Activated naive CD4-positive, alpha-beta T cell treated with anti-CD3 and anti-CD28 coated beads, Interleukin-2, amount 50 U/mL, for 16 hours (primary cell): ENCODE measurements at places on chromosomes 7 and 10.

DNA sequence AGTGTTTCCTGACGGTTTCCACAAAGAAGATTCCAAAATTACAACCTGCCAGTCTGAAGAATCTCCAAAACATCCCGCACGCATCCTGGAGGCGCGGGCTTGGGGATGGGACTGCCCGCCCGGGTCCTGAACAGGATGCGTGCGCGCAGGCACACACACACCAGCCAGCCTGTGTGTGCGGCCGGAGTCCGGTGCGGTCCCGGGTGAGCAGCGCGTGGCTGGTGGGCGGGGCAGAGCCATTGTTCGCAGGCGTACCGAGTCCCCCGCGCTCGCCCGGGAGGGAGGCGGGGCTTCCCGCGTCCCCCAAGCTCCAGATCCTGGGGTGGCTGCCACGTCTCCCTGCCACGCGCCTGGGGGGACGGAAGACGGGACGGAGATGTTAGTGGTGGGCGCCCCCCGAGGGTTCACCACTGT is 675 bp upstream of the SCD start:
- peak; percentile 70 for DNase-seq

DNA sequence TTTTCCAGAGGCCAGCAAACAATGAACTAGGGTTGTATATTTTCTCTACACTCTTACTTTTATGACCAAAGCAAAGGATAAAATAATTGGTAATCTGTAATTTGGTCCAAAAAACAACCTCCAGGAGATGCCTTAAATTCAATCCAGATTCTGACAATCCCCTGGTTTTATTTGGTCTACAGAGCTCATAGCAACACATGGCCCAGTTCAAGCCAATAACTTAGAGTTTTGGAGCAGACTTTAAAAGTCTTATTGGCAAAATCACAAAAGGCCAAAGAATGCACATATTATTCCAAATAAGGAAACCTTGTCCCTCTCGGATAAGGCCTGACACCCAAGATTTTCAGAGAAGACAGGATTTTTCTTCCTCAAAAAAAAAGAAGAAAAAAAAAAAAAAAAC is 51.9 kb downstream of the SORBS1 start:
- no peak for DNase-seq

DNA sequence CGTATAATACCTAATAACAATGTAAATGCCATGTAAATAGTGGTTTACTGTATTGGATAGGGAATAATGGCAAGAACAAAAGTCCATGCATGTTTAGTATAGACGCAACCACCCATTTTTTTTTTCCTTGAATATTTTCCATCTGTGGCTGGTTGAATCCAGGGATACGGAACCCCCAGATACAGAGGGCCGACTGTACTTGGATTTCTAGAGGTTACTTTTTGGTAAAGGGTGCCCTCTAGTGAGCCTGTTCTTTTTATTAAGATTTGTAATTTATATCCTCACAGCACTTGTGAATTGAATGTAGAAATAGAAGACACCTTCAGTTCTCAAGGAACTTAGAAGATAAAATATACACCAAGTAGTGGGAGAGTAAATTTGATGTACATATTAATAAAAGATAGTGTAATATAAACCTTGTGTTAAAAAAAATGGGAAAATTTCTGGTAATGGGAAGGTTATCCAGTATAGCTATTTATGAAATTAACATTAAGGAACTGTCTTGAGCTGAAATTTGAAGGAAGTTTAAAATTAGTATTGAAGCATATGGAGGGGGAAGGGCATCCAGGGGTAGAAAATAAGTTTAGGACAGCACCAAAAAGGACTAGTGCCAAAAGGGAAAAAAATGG is 32.0 kb downstream of the EXOC6 start:
- no peak for DNase-seq

GRCh38 chr10:133359554-133359971 is 1.7 kb upstream of the FUOM start:
- no peak for DNase-seq

GRCh38 chr7:116561697-116562483 is 37.1 kb downstream of the CAV1 start:
- no peak for DNase-seq

GRCh38 chr10:89003344-89003743 is 12.7 kb downstream of the FAS start:
- DNase-seq: no peak

DNA sequence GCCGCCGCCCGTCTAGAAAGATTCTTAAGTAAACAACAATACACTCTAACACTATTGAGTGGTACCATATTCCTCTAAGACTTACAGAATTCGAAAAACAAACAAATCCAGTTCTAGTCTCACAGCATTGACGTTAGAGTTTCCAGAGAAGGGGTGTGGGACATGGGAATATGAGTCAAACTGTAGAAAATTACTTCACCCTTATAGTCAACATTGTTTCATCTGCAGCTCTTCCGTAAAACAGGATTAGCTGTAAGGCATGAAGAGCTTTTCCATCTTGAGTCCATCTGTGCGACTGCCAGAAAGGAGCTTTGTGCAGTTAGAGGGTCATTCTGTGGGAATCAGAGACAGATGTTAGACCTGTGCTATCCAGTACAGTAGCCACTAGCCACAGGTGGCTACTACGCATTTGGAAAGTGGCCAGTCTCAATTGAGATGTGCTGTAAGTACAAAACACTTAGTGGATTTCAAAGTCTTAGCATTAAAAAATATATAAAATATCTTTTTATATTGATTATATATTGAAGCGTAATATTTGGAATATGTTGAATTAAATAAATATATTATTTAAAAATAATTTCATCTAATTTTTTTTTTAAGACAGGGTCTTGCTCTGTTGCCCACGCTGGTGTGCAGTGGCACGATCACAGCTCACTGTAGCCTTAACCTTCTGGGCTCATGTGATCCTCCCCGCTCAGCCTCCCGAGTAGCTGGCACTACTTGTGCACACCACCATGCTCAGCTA is 79.8 kb upstream of the MPP7 start:
- no peak for DNase-seq

- DNase-seq: no peak
Observed at GRCh38 chr7:31444196-31444595, 69.7 kb upstream of the ITPRID1 start.

DNA sequence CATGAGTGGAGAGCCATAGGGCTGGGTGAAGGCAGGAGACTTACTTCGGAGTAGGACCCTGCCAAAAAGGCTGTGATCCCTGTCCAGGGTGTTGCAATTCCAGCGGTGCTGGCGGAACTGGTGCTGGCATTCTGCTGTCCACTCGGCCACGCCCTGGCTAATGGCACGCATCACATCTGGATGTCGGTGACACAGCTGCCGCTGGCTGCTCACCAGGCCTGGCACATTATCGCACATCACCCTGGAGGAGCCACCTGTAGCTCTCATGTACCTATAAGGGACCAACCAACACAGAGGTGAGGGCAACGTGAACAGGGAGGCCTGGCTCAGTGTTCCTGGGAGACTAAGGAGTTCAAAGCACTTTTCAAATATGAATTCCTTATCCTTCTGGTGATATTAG is 2.3 kb downstream of the WNT2 start:
- no peak for DNase-seq

- no peak for DNase-seq
Observed at GRCh38 chr10:48564466-48565160, 40.3 kb downstream of the ARHGAP22 start.

DNA sequence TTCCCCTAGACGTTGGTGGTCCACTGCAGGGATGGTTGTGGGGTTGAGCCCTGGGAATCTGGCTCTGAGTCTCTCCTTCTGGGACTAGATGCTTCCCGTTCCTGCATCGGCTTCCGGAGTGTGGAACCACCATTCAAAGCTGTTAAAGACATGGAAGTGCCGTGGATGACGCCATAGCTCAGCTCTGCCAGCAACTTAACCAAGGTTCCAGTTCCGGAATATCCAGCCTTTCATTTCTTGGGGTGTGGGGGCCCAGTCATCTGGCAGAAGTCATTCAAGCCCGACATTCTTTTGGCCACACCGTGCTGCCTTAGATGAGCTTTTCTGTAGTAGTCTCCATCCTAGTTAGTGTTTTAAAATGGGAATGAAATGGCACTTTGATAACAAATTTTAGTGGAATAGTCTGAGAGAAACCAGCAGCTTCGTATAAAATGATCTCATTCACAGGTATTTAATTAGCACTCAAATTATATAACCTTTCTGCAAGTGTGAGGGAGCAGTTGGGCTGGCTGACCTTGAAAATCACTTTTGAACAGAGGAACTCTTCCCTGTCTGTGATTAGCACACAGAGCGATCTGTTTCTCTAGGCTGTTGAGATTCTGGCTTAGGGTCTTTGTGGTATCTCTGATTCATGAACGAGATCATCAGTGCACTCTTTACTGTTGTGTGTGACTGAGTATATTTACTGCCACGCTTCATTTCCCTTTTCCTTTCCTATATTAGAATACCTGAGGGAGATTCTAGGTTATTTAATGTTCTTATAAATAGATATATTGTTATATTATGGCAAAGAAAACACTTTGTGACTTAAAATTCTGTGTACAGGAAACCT is 19.9 kb downstream of the LMTK2 start:
- no peak for DNase-seq

DNA sequence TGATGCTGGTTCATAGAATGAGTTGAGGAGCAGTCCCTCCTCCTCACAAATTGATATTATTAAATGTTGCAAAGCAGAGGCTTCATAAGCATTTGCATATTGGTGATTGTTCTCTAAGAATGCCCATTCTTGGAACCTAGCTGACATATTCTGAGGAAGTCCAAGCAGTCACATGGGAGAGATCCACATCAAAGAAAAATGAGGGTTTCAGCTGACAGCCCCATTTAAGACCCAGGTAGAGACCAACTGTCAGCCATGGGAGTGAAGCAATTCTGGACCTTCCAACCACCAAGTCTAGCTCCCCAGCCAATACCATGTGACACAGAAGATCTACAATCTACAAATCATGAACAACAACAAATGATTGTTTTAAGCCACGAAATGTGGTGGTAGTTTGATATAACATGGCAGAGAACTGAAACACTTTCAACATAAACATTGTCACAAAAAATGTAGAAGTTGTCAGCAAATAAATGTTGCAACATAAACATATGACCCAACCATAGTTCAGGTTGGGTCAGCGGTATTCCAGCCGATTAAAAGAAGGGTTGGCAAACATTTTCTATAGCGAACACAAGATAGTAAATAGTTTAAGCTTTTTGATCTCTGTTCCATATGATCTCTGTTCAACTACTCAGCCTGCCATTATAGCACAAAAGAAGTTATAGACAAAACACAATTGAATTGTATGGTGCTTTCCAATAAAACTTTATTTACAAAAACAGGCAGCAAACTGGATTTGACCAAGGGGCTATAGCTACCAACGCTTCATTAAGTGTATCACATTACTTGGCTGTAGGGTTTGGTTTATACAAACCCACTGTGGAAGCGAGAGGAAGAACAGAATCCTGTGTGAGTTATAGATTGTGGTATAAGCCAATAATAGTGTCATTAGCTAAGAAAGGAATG is 41.4 kb upstream of the MPP7 start:
- DNase-seq: no peak

DNA sequence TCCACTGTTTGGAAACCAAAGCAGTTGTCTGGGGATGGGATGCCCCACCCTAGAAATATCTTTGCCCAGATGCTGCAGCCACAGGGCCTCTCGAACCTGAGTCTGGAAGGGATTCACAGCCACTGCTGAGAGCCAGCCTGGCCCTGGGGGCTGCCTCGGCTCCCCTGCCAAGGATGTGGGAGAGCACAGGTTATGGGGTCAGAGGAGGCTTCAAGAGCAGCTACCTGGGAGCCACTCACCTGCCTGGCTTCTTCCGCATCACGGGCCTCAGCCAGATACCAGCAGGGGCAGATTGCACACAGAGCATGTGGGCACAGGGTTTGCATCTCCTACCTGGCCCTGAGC is 5.4 kb upstream of the PWWP2B start:
- no peak for DNase-seq

GRCh38 chr10:117138838-117139580 is 939 bp upstream of the VAX1 start:
- DNase-seq: no peak

GRCh38 chr10:59847326-59847725 is 59.0 kb downstream of the CCDC6 start:
- no peak for DNase-seq

- no peak for DNase-seq
Observed at GRCh38 chr10:2984682-2985081, 82.7 kb upstream of the PFKP start.

- no peak for DNase-seq
Observed at GRCh38 chr10:29738341-29738740, 103.6 kb upstream of the SVIL start.

- no peak for DNase-seq
Observed at GRCh38 chr10:60003651-60004523, 97.5 kb upstream of the CCDC6 start.

- no peak for DNase-seq
Observed at GRCh38 chr10:62083412-62084267, 182.1 kb downstream of the ARID5B start.

DNA sequence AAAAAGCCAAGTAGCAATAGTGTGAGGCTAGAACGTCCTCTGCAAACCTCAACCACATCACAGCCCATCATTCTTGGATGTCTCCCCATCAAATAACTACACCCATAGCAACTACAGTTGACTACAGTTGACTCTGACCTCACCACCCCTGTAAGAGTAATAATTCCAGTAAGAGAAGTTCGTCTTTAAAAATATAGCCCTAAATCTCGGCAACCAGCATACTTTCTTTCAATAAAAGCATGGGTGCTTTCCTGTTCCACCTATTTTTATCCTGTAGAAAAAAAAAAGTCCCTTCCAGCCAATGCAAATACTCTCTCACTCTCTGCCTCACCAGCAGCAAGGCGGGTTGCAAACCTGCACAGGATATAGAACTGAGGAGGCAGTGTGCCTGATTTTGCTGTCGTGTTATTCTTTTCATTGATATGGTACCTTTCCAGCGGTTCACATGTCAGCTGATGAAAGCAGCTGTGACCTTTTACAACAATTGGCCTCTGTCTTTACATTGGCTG is 187.5 kb upstream of the NFE2L3 start:
- no peak for DNase-seq

DNA sequence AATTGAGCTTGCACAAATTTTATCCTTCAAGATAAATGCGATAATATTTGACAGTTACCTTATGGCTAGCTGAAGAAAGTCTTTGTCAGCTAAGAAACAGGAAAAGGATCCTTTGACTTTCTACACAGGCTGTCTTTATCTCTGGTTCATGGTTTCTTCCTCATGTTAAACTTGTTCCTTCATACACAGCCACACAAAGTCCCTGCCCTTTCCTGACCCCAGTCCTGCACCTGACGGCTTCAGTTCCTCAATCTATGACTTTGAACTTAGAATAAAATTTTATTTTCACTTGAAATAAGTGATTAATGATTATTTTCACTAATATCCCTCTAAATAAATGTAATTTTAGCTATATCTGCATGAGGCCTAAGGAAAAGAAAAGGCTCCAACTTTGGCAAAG is 77.8 kb upstream of the PRSS1 start:
- no peak for DNase-seq

DNA sequence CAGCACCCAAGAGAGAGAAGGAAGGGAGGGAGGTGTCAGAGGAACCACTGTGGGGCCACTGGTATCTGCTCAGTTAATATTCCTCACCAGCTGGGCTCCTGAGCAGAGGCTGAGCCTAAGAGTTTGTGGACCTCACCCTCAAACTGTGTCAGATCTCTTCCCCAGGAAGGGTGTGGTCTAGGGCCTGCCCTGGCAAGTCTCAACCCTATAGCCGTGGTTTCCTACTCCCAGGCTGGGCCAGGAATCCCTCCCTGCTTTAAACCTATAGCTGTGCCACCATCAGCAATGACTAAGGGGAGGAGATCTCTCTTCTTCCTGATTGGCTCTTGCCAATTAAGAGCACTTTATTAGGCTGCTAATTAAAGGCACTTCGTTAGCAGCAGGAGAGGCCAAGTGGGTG is 29.9 kb downstream of the POLL start:
- no peak for DNase-seq
